NCI-H1436 (cell line): ENCODE measurements at places on chromosomes 2 and 18.

GRCh38 chr2:187775196-187775595, 221.0 kb upstream of the TFPI start:
- no peak for DNase-seq

- no peak for DNase-seq
Observed at GRCh38 chr18:41761333-41762018, 193.6 kb upstream of the PIK3C3 start.

DNA sequence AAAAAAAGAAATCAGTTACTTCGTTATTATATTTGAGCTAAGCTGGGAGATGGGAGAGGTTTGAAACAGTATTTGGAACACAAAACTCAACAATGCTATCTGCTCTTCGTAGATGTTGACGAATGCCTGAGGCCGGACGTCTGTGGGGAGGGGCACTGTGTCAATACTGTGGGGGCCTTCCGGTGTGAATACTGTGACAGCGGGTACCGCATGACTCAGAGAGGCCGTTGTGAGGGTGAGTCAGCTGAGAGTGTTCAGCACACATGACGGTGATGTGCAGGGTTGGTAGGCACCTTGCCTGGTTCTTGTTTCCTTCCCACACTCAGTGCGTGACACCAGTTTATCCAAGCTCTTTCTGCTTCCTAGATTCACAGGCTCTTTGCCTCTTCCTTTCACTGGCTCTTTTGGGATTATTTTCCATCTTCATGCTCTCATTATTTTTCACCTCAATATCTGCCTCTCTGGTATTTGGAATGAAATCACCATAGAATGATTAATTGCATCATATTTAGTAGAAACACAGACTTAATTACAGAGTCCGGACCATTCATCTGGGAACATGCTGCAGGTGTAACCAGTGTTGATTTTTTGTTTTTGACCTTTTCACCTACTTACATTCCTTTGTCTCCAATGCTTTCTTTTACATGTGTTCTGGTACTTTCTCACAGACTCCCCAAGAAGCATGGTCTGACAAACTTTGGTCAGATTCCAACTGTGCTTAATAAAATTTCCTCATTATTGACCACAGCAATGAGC, 200.6 kb upstream of the RASGRP3 start:
- DNase-seq, result no peak

- no peak for DNase-seq
Observed at GRCh38 chr18:10010611-10011015, 96.8 kb downstream of the VAPA start.

GRCh38 chr2:212905640-212906201, 245.7 kb downstream of the IKZF2 start:
- DNase-seq, result no peak
